ENCODE measurements at places on chromosomes 3 and 15.

- no peak for DNase-seq
Measured at GRCh38 chr3:143439817-143440216, 320.2 kb downstream of the CHST2 start.

DNA sequence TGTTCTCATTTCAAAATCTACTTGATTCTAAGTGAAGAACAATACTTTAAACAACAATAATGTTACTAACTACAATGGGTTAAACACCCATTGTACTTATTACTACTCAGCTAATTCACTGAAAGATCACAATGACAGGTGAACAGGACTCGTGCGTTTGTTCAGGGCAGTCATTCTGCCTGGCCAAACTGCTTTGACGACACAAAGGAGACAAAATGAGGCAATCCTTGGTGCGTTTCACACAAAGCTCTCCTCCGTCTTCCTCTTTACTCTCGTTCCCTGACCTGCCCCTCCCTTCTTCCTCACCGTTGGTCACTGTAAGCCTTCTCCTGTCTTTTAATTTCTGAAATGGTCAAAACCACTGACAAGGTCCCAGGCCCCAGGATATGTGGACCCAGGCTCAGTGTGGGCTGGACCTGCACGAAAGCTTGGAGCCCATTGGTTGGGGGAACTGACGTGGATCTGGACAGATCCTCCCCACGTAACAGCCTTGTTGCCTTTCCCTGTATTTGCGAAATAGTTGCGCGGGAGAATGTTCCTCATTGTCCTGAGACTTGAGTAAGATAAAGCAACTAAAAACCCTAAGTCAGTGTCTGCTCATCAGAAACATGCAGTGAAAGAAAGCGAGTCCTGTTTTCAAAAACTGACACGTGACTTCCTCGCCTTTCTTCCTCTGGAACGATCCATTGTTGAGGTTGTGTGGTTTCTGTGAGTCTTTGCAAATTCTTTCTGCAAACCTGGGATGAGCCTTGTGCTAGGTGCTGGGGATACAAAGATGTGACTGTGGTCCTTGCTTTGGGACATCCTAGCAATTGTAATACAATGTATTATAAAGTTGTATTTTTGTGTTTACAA lies 147.1 kb upstream of the RGMA start:
- DNase-seq = no peak

- no peak for DNase-seq
Measured at GRCh38 chr15:71780115-71780976, 30.0 kb upstream of the NR2E3 start.

GRCh38 chr3:16211176-16211904 lies 36.9 kb downstream of the GALNT15 start:
- DNase-seq = no peak

GRCh38 chr3:186070996-186071395 lies 37.9 kb downstream of the ETV5 start:
- no peak for DNase-seq

DNA sequence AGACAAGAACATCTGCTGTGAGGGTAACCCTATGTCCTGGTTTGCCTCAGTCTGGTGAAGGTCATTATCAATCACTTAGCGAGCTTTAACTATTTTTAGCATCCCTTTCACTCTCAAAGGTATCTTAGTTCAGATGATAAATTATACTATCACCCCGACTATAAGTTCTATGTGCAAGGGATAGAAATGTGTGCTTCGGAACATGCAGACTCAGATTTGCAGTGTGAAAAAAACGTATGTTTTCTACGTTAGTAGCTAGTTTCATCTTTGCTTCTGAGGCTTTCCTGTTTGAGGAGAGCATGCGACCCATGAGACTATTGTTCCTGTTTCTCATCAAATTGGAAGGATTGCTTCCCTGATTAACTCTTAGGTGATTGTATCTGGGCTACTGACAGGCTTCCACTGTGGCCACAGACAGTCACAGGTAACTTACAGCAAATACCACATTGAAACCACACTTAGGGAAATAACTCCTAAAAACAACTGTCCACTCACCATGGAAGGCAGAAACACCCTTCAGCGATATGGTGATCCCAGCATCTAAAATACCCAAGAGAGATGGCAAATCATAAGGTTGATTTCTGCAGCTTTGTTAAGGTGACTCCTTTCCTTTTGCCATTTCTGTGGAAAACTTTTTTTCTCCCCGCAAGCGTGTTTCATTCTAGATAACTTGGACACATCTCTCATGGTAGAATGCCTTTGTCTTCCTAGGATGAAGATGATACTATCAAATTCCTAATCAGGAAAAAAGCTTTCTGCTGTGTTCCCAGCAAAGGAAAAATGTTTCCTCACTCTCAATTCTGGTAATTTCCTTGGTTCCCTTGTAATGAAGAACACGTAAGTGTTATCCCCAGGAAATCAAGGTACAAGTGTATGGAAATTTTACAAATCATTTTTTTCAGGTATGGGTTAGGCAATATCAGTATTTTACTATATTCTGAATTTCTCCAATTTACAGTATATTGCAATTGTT lies 5.2 kb downstream of the GCSAM start:
- no peak for DNase-seq

DNA sequence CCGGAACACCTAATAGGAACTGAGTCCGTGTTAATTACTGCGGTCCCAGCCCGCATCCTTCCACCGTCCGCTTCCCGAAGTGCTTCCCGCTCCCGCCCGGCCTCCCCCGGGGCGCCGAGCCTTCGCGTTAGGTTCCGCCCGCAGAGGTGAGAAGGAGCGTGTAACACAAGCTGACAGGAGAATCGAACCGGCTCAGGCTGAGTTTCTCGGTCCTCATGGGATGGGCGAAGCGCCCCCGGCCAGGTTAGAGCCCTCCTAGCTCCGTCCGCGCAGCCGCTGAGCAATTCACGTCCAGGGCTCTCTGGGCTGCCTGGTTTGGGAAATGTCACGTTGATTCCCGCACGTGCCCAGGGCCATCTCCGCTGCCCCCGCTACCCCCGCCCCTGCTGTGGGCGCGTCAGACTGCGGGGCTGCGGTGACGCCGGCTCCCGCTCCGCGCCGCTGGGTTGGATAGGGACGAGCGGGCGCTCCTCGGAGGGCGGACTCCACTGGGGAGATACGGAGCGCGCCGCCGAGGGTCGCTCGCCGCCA lies 954 bp downstream of the CLDN11 start:
- no peak for DNase-seq

DNA sequence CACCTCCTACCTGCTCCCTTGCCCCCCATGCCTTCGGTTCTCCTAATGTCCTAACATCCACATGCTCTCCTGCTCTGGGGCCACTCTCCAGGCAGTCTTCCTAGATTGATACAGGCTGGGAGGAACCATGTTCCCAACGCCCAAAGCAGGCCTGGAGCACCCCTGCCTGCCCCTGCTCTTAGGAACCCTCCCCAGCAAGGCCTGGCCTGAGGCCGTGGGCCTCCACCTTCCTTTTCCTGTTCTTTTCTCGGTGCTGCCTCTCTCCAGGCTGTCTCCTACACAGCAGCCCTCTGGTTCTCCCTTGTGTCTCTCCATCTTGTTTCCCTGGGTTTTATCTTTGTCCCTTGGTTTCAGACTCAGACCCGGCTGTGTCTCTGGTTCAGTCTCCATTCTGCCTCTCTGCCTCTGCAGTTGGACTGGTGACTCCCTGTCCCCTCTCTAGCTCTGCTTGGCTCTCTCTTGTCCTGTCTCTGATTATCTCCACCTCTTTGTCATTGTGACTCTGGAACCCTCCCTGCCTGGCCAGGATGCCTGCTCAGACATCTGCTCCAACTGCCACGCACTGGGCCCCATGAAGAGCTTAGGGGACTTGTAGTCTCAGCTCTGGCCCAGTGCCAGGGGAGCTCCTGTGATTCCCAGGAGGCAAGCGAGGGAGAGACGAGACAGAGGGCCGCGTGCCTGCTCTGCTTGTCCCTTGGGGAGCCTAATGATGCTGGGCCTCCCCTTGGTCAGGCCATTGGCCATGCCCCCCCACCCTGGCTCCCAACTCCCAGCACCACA lies 26.0 kb upstream of the RPL29 start:
- DNase-seq = no peak

DNA sequence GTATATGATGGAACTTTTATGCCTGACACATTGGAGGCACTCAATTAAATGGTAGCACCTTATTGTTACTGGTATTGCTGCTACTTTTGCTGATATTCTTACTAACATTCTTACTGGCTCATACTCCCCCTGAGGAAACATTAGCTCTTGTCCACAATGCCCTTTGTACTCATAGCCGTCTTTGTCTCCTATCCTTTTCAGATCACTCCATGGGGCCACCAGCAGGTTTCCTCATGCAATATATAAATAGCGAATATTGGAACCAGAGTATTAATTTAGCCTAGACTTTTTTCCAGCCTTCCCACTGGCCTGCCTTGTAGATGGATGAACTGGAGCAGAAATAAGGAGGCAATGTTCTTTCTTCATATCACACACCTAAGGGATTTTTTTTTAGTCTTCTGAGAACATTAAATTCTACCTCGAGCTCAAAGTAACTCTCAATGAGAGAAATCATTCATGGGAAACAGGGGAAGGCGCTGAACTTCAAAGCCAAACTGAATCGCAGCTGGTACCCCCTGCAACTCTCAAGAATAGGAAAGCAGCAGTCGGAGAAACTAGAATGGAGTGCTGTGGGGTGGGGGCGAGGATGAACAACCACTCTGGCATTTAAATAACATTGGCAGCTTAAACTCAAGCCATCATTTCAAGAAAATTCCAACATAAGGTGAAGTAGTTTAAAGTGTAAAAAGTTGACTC lies 300.3 kb downstream of the TAFA4 start:
- DNase-seq = no peak

DNA sequence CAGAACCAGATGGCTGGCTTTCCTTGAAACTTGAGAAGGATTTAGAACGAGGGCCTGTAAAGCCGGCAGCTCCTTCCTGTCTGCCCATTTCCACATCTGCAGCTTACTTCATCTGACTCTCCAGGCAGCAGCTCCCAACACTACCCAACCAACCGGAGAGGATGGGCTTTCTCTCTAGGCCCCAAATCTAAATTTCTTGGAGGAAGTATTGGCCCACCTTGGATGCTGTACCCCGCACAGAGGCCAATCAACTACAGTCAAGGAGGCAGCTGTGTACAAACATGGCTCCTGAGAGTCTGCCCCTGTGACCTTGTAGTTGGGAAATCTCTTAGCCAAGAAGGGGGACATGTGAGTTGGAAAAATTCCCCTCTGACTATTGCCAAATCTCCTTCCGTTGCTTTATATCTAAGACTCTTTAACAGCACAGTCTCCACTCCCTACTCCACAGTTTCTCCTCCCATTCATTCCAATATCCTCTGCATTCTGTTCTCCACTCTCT lies 8.0 kb upstream of the ACAP2 start:
- DNase-seq = no peak

DNA sequence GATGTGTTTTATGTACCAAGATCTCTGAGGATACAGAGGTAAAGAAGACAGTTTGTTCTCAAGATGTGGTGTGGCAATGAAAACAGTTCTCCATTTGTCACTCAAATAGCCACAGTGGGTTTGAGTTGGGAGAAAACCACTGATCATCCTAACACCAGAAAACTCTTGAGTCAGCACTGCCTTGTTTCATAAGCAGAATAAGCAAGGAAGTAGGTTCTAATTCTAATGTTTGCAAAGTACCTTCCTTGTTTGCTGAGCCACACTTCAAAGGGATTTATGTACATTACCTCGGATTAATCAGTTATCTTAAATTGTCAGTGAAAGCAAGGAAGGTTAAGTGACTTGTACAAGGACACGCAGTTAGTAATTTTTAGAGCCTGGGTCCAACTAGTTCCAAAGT lies 107.8 kb upstream of the BOC start:
- no peak for DNase-seq

GRCh38 chr3:139732729-139733128 lies 55.0 kb upstream of the NMNAT3 start:
- DNase-seq = no peak

DNA sequence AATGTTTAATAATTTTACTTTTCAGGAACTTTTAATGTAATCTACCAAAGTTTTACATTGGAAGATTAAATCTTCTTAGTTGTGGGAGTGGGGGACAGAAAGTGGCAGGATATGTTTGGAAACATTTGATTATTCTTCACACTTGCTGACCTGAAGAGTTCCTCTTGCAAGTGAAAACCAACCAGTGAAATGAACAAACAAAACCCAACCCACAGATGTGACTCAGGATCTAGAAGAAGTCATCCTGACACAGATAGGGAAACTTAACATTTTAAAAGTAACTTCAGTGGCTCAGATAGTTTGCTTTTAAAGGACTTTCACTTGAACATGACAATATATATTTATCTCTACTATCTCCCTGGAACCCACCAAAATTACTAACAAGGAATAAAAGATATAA lies 55.4 kb downstream of the ASTE1 start:
- no peak for DNase-seq

GRCh38 chr3:45626096-45626887 lies 31.7 kb downstream of the LIMD1 start:
- no peak for DNase-seq

GRCh38 chr3:107142171-107142570 lies 235.1 kb upstream of the CCDC54 start:
- DNase-seq = no peak

GRCh38 chr3:181613813-181614212 lies 97.9 kb upstream of the SOX2 start:
- no peak for DNase-seq

GRCh38 chr3:183430325-183430957 lies 2.0 kb upstream of the MCF2L2 start:
- DNase-seq = no peak

DNA sequence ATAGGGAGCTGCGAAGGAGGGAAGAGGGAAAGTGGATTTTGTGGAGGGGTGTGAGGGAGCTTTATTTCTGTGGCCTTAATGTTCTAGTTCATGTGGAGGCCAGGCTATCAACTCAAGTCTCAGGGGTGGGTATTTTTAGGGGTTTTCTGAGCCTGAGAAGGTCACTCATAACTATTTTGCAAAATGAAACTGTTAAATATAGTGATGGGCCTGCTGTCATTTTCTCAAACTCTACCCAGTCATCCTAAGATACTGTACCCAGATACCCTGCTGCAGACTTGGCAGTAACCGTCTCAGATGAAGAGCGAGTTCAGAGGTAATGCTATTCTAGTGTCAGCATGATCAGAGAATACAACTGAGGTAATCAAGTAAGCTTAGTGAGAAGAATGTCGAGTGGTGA lies 545.0 kb upstream of the TBL1XR1 start:
- no peak for DNase-seq

DNA sequence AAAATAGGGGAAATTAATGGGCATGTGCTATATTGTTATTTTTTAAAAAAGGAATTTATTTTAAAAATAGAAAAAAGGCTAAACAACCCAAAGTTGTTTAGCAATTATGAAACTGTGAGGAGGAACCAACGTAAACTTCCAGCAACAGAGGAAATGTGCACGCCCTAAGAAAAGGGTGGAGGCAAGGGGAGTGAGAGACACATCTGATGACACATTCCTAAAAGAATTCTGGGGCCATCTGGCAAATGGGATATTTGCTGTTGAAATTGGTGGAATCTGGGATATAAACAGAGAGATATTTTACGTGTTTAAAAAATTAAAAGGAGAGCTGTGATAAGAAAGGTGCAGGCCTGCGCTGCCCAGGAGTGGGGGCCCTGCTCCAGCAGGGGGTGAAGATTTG lies 50.8 kb upstream of the MUC13 start:
- no peak for DNase-seq

DNA sequence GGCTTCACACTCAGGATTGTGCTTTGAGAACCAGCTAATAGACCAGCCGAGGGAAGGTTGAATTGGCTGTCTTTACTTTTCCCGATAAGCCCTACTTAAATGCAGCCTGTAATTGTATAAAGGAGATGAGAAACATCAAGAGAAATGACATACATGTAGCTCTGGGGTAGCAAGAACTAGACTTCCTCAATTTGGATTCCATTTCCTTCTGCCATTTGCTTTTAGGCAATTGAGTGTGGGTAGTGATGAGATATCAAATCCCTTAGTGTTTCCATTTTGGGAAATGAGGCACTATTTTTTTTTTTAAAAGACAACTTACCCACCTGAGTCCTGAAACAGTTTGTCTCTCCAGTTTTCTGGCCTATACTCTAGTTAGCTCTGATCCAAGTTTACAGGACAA lies 2.2 kb downstream of the INAFM2 start:
- DNase-seq = no peak

Measured in NCI-H2081 treated with DMSO at 0.1 percent for 48 hours (cell line).